ENCODE measurements at places on chromosomes 12 and 14. TPM values are rescaled to one million over a fixed set of nuclear protein-coding genes. Genes with fewer than 3 reads are reported as not detected.

TMEM116 gene
- total RNA-seq = 12.7 TPM

KANSL2 gene
- 38.9 TPM for total RNA-seq

SLCO1B1 gene
- total RNA-seq = not detected

DBX2 gene
- under 0.01 TPM for total RNA-seq

- no peak overlapping the region for H3K4me3 ChIP-seq
- H3K27ac ChIP-seq = no peak overlapping the region
- DNase-seq = no peak
- H3K36me3 ChIP-seq = peaks cover 12% of the 10 kb centered on the region
Observed at GRCh38 chr12:55771736-55772135, 28.8 kb downstream of the GDF11 start.

Data from thymus (tissue), 14 donors.